ENCODE measurements at places on chromosomes 11 and 22.
A peak's percentile ranks its signal among the peaks of the same experiment; 100 is the strongest.

DNA sequence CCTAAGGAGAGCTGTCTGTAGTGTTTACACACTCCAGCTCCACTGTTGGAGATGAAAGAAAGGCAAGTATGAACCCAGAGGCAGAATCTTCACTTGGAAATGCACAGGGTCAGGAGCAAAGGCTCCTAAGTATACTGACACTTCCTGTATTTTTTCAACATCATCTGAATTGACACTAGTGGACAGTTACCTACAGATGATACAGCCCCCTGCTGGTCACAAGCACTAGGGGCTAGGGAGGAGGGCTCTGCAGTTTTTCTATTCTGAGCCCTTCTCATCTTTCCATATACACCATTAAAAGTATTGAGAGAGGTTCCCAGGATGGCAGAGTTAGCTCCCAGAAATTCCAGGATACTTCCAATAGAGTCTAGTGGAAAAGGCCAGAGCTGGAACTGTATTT, 290.3 kb upstream of the API5 start:
- DNase-seq, result peak; percentile 16

DNA sequence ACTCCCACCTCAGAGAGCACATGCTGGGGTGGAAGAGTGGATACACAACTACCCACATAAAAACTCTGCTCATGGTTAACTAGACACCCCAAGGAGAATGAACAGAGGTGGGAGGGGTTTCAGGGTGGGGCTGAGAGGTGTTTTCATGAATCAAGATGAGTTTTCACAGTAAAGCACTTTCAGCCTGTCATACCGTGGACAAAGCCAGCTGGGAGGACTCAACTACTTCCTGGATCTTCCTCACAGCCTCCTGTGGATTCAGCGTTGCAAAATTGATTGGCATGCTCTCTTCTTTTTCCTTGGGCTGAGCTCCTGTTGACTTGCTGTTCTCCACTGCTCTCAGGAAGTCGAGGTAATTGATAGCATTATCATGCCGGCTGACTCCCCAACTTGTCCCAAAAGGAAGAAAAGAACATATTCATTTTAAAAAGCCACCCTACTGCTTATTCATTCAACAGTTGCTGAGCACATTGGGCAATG, 168.5 kb downstream of the MPPED1 start:
- DNase-seq, result no peak

DNA sequence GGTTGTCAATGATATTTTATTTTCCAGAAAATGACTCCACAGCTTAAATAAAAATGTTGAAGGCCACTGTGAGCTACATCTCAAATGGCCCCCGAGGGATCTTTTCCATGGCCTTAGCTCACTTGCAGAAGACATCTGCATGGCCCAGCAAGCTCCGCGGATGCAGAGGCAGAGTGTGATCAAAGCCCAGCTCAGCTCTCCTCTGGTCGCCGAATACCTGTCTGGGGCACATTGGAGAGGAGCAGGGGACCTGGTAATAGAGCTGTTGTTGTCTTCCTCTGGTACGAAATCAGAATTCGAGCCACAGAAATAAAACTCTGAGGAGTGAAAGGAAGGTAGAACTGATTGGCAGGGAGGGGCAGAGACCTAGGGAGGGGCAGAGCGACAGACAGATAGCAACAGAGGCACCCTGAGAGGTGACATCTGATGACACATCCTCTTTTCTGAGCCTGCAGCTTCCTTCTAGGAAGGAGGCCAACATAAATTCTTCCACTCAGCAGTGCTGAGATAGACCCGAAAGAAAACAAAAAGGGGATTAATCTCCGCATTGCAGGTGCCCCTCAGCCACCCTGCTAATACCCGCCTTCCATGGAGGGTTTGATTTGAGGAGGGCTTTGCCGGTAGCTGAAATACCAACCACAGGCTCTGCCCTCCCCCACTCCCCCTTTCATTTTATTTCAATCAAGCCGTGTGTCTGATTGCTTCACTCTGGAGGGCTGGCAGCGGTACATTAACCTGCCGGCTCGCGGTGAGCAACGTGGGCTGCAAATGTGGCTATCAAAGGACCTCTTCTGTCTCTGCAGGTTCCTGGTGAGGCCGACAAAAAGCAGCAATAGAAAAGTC, 759.4 kb downstream of the OPCML start:
- no peak for DNase-seq

DNA sequence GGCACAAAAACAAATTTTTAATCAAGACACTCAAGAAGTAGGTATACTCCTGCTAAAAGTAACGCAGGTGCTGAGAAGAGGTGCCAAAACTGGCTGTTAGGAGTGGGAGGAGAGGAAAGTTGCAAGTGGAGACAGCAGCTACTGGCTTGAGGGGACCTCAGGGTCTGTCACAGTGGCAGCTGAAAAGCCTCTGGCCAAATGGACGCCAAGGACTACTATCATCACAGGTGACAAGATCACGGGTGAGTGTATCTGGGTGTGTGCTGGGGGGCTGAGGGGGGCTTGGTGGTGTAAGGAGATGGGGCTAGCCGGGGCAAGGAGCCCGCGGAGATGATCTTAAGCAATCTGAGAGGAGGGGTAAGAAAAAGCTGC, 687 bp downstream of the ZNF202 start:
- no peak for DNase-seq

DNA sequence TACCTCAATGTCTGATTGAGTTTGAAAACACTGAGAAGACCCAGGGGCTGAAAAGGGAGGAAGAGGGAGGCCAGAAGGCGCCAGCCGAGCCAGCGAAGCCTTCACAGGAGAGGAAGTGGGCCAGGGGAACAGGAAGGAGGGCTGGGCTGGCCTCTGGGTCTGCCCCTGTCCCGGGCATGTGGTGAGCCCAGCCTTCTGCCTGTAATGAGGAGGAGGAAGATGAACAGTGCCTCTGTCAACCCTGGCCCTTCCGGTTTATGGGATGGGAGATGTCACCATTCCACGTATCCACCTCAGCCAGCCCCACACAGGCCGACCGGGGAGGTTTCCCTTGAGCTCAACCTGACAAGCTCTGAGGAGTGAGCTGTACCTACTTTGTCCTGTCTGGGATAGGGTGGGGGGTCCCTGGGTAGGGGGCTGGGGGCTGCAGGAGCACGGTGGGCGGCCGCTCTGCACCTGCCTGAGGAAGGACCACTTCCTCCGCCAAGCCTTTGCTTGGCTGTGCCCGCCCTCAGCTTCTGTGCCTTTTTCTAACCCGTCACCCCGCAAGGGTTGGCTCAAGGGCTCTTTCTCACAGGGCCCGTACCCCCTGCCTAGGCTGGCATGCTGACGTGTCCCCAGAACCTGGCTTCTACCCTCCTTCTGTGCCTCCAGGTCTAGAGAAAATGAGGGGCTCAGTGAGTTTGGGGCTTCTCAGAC, 2.0 kb downstream of the PARVG start:
- no peak for DNase-seq

Data from NCI-H526 treated with DMSO at 0.1 percent for 48 hours (cell line).